ENCODE measurements at places on chromosomes 16 and 17.

DNA sequence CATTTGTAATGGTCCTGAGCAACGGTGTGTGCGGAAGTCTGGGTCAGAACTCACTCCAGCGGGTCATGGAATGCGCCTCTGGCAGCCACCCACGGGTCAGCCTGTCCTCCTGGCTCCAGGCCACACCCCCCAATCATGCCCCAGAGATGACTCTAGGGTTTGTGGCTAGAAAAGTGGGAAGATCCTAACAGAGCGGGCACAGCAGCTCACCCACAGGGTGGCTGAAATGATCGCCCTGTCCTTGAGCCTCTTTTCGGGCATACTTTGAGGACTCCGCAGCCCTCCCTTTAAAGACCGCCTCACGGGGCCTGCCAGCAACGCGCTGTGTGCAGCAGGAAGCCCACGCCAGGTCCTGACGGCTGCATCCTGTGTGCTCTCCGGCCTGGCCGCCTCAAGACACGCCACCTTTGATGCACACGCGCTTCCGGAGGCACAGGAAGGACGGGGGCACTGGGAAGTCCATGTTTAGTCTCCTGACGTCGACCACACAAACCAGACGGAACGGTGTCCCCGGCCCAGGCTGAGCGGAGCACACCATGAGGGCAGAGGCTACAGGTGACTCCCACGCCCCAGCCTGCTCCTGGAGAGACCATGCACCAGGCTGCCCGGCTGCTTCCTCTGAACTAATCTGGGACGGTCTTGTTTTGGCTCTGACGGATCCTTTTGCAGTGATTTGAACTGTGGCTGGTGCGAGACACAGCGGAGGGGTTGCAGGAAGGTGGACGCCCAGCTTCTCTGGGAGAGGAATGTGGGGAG lies 92.9 kb downstream of the TBC1D16 start:
- peak; percentile 31 for DNase-seq

DNA sequence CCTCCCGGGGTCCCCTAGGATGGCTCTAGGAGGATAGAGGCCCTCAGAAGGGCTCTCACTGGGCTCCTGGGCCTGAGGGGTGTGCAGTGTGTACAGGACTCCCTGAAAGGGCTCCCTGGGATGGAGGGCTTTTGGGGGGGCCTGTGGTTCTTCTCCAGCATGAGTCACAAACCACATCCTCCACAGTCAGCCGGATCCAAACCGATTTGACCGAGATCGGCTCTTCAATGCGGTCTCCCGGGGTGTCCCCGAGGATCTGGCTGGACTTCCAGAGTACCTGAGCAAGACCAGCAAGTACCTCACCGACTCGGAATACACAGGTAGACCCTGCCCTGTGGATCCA lies 4.5 kb downstream of the TRPV2 start:
- no peak for DNase-seq

DNA sequence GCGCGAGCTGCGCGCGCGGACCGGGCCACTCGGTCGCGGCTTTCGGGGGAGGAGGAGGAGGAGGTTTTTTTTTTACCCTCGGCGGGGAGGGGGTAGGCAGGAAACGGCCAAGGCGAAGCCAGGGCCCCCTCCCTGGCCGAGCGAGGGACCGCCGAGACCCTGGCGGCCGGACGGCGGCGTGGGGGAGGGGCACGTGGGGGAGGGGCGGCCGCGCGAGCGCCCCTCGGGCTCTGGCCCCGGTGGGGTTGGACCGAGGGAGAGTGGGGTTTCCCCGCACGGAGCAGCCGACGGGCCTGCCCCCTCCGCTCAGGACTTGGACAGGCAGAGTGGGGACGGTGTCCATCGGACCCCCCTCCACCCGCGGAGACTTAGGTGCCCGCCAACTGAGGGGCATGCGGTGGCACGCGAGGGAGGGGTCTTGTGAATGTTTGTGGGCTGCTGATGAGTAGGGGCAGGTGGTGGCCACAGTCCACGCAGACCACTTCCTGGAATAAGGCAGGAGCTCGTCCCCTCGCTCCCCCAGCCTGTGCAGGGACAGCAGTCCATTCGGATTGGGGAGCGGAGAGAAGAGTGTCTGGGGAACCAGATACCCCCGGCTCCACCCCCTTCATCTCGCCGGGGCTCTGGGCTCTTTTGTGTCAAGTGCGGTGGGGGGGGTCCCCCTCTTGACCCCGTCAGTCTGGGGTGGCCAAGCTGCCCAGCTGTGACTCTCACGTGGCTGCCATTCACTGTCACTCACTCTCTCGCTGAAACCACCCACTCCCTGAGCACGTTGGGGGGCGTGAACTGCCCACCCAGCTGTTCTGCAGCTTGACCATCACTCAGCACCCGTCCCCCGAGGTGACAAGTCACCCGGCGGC lies 3.0 kb upstream of the CHD3 start:
- peak; percentile 58 for DNase-seq

- DNase-seq, result peak; percentile 28
Observed at GRCh38 chr16:84449156-84450140, 55.0 kb downstream of the MEAK7 start.

DNA sequence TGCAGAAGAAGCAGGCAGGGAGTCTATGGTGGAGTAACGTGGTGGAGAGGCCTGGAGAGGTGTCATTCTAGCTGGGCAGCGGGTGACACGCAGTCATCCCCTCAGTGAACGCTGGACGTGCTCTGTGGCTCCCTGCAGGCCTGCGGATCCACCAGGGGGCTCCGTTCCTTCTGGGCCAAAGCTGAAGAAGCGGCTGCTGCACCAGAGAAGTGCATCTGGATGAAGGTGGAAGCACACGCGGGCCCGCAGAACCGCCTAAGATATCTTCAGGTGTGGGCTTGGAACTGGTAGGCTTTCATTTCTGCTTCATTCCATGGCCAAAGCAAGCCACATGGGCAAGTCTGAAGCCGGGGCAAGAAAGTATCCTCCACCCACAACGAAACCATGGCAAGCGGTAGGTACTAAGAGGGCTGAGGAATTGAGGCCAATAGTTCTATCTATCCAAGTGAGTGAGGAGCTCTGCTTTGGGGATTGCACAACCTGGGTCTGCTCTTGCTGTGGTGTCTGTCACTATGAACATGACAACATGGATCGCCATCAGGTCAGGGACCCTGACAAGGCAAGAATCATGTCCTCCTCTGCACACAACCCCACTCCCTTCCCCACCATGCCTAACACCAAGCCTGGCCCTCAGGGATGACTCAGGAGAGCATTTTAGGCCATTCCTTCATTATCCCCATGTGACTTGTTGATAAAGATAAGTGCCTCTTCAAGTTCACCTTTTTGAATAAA lies 78.9 kb upstream of the FBXO47 start:
- DNase-seq, result peak; percentile 93

DNA sequence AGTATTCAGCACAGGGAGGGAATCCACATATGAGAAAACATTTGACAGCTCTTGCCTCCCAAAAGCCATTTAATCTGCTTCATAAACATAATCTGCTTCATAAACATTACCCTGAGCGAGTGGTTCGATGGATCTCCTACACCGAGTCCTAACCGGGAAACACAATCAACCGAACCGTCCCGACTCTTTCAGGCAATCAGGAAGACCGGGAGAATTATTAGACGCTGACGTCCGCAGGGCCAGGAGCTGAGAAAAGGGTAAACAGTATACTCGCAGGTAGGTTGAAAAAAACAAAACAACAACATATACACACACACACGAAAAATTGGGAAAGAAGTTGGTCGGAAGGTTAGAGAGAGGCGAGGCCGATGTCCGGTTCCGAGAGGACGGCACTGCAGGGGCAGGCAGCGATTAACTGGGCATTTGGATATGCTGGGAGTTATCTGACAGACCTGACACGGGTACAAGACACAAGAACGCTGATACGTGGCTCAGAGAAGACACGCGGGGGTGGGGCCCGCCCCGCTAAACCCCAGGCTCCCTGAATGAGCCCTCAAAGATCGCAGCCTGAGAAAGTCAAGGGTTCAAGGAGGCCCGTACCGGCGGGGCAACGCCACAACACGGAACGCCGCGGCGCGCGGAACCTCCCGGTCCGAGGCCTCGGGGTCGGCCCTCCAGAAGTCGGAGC lies 585 bp downstream of the AP1G1 start:
- DNase-seq, result no peak

GRCh38 chr17:21061971-21062526 lies 19.2 kb upstream of the USP22 start:
- DNase-seq, result no peak

GRCh38 chr16:24507959-24508480 lies 31.3 kb upstream of the RBBP6 start:
- no peak for DNase-seq

DNA sequence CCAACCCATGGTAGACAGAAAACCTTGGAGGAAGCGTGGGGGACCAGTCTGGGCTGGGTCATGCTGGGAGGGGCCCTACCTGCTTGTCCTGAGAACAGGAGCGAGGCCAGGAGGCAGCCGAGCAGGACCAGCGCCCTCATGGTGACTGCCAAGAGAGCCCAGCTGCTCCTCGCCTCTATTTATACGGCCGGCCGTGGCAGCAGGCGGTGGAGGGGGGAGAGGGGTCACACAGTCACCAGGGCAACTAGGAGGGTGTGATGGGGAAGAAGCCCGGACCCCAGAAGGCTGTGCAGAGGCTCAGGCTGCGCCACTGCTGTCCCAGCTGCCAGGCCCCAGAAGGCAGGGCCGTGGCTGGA lies at the start of gene SRL:
SRL (minus strand) TSS at position 153 of the 356 bp plus-strand sequence; CDS start at position 140, 13 bp downstream.
- DNase-seq, result no peak

DNA sequence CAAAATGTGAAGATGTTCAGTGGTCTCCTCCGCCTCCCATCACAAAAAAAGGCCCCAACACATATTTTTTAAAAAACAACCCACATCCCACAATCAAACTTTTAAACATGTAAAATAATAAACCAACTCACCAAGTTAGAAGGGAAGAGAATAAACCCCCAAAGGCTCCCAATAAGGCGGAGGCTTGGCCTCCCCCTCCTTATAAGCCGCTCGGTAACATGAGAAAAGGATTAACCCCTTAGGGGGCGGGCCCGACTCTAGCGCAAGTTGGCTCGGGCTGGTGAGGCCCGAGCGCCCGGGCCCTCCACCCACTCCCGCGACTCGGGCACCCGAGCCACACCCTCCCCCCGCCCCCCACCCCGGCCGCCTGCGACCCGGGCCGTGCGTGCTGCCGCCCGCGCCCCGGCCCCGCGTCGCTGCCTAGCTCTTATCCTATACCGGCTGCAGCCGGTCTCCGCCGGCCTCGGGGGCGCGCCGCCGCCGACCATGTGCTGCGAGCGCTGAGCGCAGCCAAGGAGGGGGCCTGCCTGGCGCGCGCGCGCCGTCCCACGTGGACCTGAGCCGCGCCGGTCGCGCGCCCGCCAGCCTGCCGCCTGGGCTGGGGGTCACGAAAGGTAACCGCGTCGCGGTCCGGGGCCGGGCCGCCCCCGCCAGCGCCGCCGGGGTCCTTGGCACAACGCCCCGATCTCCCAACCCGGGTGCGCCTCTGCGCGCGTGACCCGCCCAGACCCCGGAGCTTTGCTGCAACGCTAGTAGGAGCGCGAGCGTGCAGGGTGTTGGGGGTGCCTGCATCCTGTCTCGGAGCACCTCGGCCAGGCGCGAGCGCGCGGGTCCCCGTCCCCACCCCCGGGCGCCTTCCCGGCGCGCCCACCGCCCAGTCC lies at the start of the genes ARSG and SLC16A6:
ARSG (plus strand) TSS at position 541 of the 881 bp plus-strand sequence. CDS start 15,999 bp downstream, outside the sequence.
SLC16A6 (minus strand) TSS at position 173 of the 881 bp plus-strand sequence. CDS start 12,807 bp downstream, outside the sequence.
- peak; percentile 81 for DNase-seq

DNA sequence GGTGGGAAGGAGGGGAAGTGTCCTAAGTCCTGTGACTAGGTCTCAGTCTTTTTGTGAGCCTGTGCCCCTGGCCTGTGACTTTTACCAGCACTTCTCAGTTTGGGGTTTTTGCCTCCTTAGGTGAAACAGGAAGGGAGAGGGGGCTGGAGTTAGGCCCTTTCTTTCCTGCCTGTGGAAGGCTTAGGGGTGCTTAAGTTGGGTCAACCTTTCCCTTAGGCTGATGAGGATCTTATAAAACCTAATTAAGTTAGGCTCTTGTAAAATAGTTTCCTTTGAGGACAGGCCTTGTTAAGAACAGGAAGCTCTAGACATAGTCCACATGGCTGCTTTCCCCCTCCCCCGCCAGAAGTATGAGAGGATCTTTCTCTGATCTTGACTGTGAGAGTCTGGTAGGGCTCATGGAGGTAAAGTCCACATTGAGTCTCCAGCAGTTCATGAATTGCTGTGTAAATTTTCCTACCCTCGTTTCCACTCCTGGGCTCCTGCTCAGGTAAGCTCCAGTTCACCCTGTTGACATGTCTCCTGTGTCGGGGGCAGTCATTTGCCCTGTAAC lies 17.0 kb upstream of the DNASE1 start:
- DNase-seq, result no peak

- DNase-seq, result no peak
Observed at GRCh38 chr16:31874366-31875111, 932 bp downstream of the ZNF267 start.

GRCh38 chr17:81924557-81925532 lies 2.7 kb downstream of the MAFG start:
- DNase-seq, result peak; percentile 82

DNA sequence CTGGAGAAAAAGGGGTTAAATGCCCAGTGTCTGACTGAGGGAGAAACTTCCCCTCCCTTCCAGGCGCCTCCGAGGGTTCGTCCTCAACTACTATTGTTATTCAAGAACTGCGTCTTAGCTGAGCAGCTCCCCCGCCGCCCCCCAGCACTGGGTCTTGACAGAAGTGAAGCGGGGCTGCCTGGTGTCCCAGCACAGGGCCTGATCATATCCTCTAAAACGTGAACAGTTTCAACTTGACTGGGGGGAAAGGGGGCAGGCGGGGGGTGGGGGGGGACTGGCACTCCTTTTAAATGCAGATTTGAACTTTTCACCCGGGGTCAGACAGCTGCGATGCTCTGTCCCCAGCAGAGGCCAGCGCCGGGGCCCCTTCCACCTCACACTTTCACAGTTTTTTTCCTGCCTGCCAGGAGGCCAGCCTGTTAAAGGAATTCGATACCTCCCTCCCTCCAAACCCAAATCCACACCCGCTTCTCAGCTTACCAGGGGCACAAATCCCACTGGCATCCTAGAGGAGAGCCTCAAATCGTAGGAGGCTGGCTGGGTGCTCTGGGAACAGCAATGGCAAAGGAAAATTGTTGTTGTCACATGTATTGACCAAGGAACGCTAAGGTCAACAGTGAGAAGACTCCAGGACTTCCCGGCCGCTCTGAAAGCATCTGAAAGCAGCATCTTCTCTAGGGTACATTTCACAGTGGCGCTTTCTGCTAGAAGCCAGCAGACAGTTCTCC lies 14.5 kb downstream of the ZFHX3 start:
- DNase-seq, result peak; percentile 96

GRCh38 chr17:59454633-59455105 lies 110.7 kb upstream of the DHX40 start:
- no peak for DNase-seq

GRCh38 chr17:17975436-17975835 lies 2.8 kb downstream of the DRC3 start:
- no peak for DNase-seq

- DNase-seq, result no peak
Observed at GRCh38 chr17:6408276-6408675, 26.6 kb downstream of the AIPL1 start.

GRCh38 chr17:13140750-13141149 lies 122.9 kb upstream of the ELAC2 start:
- peak; percentile 81 for DNase-seq
